NCI-H2081 (cell line): ENCODE measurements at places on chromosomes 12 and 14.

GRCh38 chr12:6553051-6553868 is 2.6 kb downstream of the IFFO1 start:
- DNase-seq: no peak

DNA sequence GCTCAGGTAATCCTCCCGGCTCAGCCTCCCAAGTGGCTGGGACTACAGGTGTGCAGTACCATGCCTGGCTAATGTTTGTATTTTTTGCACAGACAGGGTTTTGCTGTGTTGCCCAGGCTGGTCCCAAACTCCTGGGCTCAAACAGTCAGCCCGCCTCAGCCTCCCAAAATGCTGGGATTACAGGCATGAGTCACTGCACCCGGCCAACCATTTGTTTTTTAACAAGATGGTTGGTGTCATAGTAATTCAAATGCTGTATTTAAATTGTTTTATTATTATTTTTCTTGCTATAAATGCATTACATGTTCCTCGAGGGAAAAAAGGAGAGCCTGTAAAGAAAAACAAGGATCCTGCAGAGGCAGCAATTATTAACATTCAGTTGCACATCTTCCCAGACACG is 83.9 kb downstream of the EP400 start:
- no peak for DNase-seq

DNA sequence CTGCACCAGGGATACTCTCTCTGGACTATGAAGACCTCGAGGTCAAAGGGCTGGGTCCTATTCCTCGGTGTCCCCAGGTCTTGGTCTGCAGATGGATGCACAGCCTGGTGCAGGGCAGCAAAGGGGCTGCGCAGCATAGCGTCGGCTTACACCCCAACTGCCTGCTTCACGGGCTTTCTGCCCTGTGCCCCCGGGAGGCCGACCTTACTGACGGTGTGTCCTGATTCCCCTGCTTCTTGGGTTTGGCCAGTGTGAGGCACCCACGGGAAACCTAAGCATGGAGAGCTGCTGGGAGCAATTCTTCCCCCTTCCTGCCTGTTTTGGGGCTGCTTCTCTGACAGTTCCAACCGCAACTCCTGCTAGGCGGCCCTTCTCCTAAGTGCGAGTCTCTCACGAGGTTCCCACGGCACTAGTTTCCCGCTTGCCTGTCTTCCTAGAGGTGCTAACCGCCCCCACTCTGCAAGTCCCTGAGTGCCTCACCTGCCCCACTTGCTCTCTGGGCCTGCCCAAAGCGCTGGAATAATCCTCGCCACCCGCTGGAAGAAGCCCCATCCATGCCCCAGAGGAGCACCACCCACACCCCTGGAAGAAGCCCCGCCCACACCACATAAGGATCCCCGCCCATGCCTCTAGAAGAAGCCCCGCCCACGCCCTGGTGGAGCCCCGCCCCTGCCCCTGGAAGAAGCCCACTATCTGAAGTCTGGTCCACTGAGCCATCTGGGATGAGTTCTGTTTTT is 54.0 kb downstream of the PRIMA1 start:
- no peak for DNase-seq

DNA sequence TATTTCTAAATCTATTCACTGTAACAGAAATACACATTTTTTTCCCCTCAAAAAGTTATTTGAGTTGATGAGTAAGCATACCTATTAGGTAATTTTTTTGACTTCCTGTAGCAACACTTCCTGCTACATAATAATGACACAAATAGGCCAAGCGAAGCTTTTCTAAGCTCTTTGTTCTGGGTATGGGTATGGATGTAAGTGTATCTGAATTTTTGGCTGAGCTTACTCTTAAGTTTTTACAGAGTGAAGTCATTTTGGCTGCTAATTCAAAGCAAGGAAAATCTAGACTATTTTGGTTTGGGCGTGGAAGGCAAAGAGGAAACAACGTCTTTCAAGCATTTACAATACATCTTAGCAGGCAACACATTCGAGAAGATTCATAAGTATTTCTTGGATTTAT is 1206.0 kb upstream of the FLRT2 start:
- DNase-seq: no peak

DNA sequence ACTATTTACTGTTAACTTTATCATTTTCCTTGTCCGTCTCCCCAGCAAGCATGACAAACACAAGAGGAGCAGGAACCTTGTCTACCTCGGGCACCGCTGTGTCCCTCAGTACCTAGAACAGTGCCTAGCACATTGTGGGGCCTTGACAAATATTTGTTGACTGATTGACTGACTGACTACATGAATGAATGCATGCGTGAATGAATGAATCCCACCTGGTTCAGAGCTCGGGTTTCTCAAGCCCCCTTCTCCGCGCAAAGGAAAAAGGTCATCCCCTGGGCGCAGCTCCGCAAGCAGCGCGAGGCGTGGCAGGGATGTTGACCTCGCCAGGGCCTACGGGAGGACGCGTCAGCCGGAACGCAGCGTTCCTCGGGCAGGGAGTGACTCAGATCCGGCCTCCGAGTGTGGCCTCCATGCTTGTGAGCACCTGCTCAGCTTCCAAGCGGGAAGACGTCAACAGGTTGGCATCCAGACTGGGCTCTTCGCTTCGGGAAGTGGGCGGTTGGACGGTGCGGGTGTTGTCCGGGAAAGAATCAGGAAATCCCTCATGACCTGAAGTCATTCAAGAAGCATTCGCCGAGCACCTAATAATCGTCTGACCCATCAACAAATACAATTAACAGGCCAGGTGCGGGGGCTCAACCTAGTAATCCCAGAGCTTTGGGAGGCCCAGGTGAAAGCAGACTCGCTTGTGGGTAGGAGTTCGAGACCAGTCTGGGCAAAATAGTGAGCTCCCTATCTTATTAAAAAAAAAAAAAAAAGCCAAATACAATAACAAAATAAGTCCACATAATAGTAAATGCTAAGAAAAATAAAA is 13.9 kb upstream of the UBC start:
- DNase-seq: no peak

DNA sequence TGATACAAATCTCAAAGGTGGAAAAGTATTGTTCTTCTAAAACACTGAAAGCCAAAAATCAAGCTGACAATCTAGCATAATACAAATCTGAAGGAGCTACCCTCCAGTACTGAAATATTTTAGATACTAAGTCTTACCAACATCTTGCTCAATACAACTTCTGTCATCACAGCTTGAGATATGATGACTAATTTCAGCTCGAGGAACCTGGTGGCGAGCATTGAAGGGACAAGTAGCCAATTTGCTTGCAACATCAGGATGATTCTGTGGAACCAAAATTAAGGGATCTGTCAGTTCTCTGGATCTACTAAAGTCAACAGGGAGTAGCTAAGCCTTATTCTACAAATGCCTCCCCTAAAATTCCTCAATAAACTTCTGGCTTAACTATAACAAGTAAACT is 10.4 kb downstream of the GTSF1 start:
- DNase-seq: no peak

DNA sequence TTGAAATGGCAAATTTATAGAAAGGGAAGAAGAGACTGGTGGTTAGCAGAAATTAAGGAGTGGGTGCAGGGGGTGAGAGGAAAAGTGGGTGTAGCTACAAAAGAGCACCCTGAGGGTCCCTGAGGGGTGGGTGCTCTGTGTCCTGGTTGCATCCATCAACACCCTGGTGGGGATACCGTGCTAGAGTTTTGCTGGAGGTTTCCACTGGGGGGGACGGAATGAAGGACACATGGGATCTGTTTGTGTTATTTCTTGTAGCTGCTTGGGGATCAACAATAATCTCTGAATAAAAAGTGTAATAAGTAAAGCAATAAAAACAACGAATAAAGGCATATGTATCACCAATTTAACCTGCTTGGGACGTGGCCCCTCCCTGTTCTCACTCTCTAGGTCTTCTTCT is 175.3 kb downstream of the KIF26A start:
- DNase-seq: no peak
